ENCODE measurements at places on chromosomes 3 and 15.
A peak's percentile ranks its signal among the peaks of the same experiment; 100 is the strongest.

DNA sequence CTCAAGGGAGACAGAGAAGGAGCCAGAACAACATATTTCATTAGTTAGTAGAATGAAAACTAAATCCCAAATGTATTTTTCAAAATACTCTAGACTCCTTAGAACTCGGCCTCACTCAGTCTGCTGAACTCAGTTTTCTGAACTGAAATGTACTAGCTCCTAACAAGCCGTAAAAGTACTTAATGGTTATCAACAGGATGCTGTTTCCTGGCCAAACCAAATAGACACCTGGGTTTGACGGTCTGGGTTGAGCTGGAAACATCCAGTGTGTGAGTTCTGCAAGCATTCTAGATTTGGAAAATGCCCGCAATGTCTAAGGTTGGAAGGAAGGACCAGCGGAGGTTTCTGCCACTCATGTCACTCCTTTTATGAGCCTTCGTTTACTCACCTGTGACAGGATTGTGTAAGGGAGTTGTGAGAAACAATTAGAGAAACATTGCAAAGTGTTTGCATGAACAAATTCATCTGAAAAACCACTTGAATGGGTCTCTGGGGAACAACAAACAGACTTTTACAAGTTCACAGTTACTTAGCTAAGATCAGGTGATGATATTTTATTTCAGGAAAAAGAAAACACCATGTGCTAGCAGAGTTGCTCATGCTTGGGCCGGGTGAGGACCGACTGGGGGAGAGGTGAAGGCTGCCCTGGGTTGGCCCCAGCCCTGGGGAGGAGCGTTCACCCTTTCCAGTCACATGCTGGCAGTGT lies 151.0 kb downstream of the ALDH1A2 start:
- no peak for DNase-seq

- DNase-seq, result no peak
Measured at GRCh38 chr3:183435661-183436060, 7.2 kb upstream of the MCF2L2 start.

- DNase-seq, result no peak
Measured at GRCh38 chr3:11385891-11386290, 113.7 kb downstream of the ATG7 start.

- DNase-seq, result no peak
Measured at GRCh38 chr3:35849496-35849895, 210.2 kb downstream of the ARPP21 start.

GRCh38 chr3:147616998-147617619 lies 207.9 kb downstream of the ZIC1 start:
- no peak for DNase-seq

GRCh38 chr3:21433751-21434150 lies 317.3 kb downstream of the ZNF385D start:
- DNase-seq, result no peak

DNA sequence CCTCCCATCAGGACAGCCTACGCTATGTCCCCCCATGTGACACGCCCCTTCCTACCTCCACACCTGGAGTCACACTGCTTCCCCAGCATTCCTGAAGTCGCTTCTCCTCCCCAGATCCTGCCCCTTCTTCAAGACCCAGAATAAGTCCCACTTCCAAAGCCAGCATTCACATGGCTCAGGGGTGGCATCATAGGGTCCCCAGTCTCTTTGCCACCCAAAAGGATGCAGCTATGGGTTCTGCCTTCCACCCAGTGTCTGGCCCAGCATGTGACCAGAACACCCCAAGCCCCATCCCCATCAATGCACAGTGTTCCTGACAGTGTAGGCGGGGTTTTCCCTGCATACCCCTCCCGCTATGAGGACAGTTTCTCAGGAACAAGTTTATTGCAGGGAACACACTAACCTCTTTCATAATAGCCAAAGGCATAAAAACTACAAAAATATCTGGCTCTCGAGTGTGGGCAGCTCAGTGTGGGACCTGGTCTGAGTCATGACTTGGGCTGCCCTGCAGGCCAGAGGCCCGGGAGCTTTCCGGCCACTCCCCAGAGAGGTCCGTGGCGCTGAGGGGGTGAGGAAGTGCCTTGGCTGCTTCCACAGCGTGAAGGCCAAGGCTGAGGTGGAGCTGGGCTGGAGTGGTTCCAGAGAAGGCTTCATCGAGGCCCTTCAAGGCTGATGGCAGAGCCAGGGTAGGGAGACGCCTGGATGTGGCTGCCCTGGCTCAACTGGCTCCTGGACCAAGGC lies 5.8 kb downstream of the ISLR start:
- DNase-seq, result no peak

- no peak for DNase-seq
Measured at GRCh38 chr3:143063018-143063417, 56.6 kb upstream of the CHST2 start.

GRCh38 chr3:45616158-45616557 lies 21.6 kb downstream of the LIMD1 start:
- DNase-seq, result no peak

DNA sequence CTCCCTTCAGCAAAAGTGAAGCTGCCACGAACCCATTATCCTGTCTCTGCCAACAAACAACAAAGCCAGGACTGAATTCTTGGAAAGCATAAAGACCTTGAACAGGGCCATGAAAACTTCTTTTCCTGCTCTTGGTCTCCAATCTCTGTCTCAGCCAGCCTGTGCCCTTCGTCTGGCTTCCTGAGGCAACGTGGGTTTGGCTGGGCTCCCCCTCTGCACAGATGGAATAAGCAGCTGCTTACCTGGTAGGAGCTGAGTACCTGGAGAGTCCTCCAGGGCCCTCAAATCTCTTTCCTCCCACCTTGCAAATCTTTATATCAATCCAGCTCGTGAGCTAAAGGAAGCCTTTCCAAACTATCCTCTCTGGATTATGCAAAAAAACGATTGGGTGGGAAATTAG lies 97.6 kb upstream of the PSMD6 start:
- no peak for DNase-seq

GRCh38 chr3:184154885-184155643 lies at the start of gene DVL3:
Gene DVL3, plus strand, starts transcription at chr3:184155377. Its CDS starts 259 bp downstream, at chr3:184155636.
- DNase-seq, result peak; percentile 13

GRCh38 chr3:123055352-123055751 lies 11.5 kb upstream of the PDIA5 start:
- no peak for DNase-seq

DNA sequence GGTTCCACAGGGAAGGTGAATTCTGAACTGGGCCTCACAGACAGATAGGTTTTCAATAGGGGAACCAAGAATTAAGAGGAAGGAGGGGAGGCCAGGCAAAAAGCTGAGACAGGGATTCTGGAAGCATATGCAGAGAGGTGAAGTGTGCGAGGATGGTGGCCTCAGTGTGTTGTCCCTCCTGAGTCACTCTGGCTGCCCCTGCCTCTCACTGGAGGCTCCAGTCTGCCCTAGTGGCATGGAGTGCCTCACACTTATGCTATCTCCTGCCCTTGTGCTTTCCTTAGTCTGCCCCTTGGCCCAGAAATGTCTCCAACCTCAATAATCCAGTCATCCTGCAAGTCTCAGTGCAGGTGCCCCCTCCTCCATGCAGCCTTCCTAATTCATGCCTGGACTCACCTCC lies 32.2 kb upstream of the RBP1 start:
- DNase-seq, result no peak

- no peak for DNase-seq
Measured at GRCh38 chr15:100635406-100636071, 33.1 kb downstream of the ASB7 start.

DNA sequence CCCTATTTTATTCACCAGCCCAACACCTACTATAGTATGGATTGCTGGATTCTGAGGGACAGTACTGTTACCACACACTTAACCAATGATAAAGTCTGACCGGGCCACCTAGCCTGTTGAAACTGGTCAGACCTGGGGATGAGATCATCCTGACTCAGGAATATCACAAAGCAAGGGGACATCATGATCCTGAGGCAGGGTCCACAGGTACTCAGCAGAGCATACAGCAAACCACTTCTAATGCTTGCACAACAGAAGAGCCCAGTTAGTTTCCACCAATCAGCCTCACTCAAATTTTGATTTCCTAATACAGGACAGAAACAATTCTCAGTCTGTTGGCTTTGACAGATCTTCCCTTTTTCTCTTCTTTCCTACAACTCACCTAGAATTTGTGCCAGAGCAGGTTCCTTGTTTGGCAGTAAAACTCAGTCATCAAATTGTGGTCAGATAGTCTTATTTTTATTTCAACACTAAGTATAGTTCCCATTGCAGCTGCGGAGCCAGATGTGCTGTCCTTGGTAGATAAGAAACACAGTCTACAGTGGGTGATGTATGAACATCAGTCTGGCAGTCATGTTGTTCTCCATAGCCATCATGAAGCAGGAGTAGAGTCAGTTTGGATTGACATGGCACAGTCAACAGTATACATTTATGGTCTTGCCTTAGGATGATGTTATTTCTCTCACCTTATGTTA lies 90.1 kb upstream of the PRR23C start:
- DNase-seq, result no peak

DNA sequence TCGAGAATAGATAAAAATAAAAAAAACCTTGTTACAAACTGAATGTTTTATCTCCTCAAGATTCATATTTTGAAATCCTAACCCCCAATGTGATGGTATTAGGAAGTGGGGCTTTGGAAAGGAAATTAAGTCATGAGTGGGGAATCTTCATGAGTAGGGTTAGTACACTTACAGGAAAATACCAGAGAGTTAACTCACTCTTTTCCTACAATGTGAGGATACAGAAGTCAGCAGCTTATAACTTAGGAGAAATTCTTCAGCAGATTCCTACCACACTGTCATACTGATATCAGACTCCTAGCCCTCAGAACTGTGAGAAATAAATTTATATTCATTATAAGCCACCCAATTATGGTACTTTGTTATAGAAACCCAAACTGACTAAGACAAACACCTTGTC lies 453.1 kb downstream of the GBE1 start:
- DNase-seq, result no peak

- no peak for DNase-seq
Measured at GRCh38 chr15:79957741-79958140, 13.3 kb downstream of the BCL2A1 start.

DNA sequence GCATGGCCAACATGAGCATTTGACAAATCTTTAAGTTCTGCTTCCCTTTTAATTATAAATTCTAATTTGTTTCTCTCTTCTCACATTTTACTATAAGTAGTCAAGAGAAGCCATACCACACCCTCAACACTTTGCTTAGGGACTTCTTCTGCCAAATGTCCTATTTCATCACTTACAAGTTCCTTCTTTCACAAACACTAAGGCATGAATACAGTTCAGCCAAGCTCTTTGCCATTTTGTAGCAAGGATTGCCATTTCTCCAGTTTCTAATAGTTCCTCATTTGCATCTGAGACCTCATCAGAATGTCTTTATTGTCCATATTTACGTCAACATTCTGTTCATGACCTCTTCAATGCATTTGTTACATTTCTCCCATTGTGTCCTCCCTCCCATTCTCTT lies 29.4 kb downstream of the SLC22A14 start:
- no peak for DNase-seq

- no peak for DNase-seq
Measured at GRCh38 chr3:13500133-13500885, 20.2 kb downstream of the HDAC11 start.

DNA sequence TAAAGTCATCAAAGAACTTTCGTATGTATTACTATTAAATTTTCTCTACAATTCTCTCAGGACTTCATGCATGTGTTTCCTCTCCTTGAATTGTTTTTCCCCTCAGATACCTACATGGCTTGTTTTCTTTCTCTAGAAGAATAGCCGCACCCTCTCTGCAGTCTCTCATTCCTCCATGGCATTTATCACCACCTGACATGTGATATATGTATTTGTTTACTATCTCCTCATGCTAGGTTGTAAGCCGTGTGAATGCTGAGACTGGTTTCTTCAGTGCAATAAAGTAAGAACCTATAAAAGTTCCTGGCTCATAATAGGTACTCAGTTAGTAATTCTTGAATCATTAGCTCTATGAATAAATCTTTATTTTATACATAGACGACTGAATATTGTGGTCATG lies 149.2 kb downstream of the CNTN4 start:
- no peak for DNase-seq

DNA sequence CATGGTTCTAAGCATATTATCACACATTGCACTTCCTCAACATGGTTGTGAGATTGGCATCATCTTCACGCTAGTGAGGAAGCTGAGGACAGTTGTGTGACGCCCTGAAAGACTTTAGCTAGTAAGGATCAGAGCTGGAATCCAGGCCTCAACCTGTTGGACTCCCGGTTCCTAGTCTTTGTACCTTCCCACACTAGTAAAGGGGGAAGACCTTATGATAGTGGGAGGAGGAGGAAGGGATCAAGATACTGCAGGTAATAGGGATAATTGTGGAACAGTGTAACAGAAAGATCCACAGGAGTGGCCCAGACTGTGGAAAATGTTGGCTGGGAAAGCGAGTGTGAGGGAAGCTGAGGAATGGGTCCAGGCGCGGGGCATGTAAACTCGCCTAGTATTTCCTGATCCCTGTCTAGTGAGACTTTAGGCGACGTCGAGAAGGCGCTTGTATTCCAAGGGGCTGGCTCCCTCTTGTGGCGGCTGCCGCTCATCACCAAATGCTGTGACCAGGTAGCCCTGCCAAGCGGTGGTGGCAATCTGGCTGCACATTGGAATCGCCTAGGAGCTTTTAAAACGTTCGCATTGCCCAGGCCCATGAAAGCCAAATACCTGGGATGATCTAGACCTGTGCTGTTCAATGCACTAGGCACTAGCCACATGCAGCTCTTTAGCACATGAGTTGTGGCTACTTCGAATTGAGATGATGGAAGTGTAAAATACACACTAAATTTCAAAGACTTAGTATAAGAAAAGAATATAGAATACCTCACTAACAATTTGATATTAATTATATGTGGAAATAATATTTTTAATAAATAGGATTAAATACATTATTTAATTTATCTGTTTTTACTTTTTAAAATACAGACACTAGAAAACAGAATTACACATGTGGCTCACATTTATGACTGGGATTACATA lies 38.8 kb upstream of the CLDN18 start:
- DNase-seq, result peak; percentile 19

GRCh38 chr3:60268123-60268522 lies 983.1 kb downstream of the FHIT start:
- no peak for DNase-seq

GRCh38 chr15:75811626-75812025 lies 31.6 kb upstream of the UBE2Q2 start:
- DNase-seq, result no peak

Measured in activated T-cell treated with anti-CD3 and anti-CD28 coated beads for 4 hours (primary cell).